ENCODE measurements at places on chromosomes 2 and 18.

GRCh38 chr2:37544591-37545031 lies 126.8 kb downstream of the CDC42EP3 start:
- no peak for DNase-seq

GRCh38 chr2:219530048-219530963 lies 13.3 kb downstream of the CHPF start:
- peak; percentile 82 for DNase-seq

DNA sequence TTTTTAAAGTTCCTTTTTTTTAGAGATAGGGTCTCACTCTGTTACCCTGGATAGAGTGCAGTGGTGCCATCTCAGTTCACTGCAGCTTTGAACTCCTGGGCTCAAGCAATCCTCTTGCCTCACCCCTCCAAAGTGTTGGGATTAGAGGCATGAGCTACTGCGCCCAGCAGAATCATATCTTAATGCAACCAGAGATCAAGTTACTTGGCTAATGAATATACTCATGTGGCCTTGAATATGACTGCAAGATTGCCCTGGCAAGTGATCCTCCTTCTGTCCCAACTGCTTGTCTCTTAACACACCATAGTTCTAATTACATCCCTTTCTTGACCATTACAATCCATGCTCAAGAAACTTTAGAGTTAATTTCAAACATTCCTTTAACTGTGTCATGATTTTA lies 133.5 kb downstream of the SRBD1 start:
- no peak for DNase-seq

DNA sequence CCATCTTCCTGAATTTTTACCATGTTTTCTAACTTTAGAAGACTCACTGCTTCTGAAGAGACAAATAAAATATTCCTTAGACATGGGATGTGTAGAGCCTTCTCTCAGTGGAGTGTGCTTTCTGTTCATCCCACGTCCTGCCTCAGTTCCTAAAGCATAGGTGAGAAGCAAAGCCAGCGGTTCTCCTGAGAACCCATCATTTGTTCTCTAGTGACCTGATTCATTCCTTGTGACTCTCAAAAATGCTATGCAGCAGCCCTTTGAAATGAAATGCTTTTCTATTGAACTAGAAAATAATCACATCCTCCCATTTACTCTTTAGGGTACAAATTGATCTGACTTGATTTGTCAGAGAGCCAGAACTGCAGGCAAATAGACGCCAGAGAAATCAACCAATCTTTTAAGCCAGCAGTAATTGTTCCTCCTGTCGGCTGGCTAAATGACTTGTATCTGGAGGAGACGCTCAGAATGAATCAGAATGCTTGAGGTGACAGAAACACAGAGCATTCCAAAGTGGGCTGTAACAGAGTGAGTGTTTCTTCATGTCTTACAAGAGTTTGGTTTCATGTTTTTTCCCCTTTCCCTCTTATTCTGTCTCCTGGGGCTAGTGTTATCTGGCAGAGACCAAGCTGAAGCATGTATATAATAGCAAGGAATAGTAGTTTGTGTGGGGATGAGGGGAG lies 81.3 kb upstream of the TMEM178A start:
- no peak for DNase-seq

GRCh38 chr2:174074831-174075230 lies 109.7 kb upstream of the SP3 start:
- DNase-seq: no peak

DNA sequence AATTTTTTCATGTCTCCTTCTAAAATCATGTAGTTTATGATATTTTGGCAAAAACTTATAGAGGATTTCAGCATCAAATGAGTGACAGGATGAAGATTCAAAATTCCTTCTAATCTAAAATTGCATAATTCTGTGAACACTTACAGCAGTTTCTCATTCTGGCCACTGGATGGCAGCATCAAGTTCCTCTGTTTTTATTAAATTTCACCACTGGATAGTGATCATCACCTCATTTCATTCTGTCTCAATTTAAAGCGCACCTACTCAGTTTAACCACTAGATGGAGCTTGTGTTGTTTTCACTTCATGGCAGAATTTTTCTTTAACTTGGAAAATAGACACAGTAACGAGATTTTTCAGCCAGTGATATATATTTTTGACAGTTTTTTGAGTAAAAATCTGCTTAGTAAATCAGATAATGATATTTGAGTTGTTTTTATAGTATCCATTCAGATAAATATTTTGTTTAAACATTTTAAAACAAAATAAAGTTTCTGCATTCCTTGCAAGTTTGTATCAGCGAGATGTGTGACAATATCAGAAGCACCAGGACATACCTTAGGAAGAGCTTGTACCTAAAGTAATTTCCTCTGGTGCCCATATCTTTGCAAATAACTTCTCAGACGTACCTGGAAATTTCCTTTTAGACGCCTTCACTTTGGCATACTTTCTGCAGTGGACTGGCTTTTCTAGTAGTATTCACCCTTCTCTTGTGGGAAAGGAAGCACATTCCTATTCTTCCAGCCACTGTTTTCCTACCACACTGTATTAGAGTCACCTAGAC lies 94.7 kb upstream of the ARHGAP15 start:
- DNase-seq: peak; percentile 91

GRCh38 chr2:27185331-27186026 lies 26.4 kb upstream of the ATRAID start:
- no peak for DNase-seq

- no peak for DNase-seq
These were observed 35.8 kb downstream of the SCTR start for GRCh38 chr2:119488245-119489214.

- DNase-seq: peak; percentile 42
These were observed 115.1 kb upstream of the ST6GAL2 start for GRCh38 chr2:107001062-107001461.

Data from skin of body (tissue), 3 donors.